Lower leg skin (tissue), 4 donors: ENCODE measurements at places on chromosomes 7 and 10.

- no peak for DNase-seq
Measured at GRCh38 chr10:91049988-91050360, 129.1 kb upstream of the ANKRD1 start.

- no peak for DNase-seq
Measured at GRCh38 chr10:88835910-88836221, 15.8 kb downstream of the ANKRD22 start.

GRCh38 chr7:139393621-139394211 lies 34.0 kb downstream of the LUC7L2 start:
- DNase-seq = no peak

GRCh38 chr10:75772153-75772887 lies 340.9 kb downstream of the LRMDA start:
- DNase-seq = no peak

GRCh38 chr7:116271963-116272886 lies 61.9 kb downstream of the TES start:
- DNase-seq = peak; percentile 47
